ENCODE measurements at places on chromosomes 2 and 18.

- no peak for DNase-seq
Observed at GRCh38 chr18:51171625-51172259, 25.7 kb downstream of the MEX3C start.

- no peak for DNase-seq
Observed at GRCh38 chr18:36176711-36177110, 10.6 kb upstream of the MOCOS start.

GRCh38 chr2:205984381-205984780 is 101.6 kb downstream of the INO80D start:
- DNase-seq: no peak

DNA sequence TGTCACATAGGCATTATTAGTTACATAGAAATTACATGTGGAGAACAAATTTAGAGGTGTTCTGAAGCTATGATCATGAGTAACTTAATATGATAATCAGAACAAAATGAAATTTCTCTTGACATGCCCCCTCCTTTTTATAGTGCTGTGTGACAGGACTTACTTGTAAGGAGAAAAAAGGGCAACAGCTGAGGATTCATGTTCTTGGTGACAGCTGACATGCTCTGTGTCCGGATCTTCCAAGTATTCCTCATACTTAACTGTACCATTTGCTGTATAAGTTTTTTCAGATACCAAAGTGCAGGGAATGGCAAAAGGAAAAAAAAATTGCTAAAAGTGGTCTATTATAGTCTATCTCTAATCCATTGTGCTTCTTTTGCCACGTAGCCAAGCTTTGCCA is 3.5 kb upstream of the MYL1 start:
- no peak for DNase-seq

DNA sequence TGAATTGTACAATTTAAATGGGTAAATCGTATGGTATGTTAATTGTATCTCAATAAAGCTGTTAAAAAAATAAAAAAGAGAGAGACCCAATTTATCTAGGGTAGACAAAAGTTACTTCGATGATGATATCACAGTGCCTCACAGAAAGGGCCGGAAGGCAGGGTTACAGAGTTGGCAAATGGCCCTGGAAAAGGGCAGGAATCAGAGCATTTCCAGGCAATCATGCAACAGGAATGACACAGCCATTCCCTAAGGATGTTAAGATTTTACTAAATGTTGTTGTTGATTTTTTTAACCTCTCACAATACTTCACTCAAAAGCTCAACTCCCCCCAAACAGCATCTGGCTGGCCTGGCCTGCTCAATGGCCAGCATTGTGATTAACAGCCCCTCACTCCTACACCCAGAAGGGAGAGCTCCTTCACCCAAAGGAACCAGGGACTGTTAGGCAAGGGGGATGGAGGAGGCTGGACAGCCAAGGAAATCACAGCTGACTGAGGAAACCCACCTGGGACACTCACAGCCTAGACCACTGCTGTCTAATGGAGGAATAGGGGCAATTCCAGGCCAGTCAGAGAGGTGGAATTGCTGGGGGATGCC is 7.7 kb upstream of the SP100 start:
- DNase-seq: no peak

DNA sequence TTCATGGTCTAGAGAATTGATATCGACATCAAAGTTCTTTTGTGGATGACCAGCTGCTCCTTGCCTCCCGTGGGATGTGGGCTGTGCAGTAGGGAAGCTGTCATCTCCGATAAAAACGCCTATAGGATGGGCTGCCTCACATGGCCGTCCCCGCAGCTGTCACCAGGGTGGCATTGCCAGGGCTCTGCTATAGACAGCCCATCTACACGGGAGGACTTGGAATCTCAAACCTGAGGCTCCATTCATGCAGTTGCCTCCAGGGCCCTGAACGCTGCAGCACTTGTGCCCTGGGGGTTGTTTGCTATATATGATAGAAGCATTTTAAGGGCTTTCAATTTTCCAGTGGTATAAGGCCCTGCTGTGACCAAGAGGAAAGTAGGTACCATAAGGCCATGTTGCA is 183.1 kb downstream of the MYCN start:
- DNase-seq: no peak

GRCh38 chr2:54092940-54093339 is 22.5 kb upstream of the ACYP2 start:
- DNase-seq: no peak

GRCh38 chr2:128448331-128449225 is 129.9 kb upstream of the HS6ST1 start:
- no peak for DNase-seq

GRCh38 chr2:28471214-28471613 is 24.6 kb upstream of the PLB1 start:
- no peak for DNase-seq

GRCh38 chr2:20179755-20180594 is 45.0 kb downstream of the SDC1 start:
- no peak for DNase-seq

GRCh38 chr18:7072593-7072992 is 45.0 kb downstream of the LAMA1 start:
- DNase-seq: no peak

DNA sequence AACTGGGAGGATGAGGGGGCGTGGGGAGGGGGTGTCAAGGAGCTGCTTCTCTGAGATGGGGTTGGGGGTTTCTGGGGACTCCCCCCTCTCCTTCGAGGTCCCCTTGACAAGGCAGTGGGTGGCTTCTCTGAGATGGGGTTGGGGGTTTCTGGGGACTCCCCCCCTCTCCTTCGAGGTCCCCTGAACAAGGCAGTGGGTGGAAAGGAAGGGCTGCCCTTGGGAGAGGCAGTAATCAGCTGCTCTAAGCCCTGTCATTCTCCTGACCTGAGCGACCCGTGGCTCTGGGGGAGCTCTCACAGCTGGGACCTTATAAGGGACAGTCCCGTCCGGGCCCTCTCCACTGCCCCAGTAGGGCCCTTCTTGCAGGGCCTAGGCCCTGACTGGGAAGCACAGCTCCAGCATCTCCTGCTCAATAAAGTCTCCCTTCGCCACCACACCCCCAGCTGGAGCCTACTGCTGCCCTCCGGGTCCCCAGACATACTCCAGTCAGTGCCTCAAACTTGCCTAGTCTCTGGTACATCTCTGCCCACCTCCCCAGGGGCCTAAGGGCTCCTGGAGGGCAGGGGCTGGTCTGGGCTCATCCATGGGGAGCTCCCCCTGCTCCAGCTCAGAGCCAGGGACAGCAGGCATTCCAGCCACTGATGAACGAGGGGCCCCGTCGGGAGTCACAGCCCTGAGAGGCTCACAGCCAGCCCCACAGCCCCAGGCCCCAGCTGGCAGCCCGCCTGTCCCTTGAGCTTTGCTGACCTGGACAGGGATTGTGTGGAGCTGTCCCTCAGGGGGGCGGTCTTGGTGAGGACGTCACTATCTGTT is 2.8 kb downstream of the GAREM2 start:
- DNase-seq: no peak

DNA sequence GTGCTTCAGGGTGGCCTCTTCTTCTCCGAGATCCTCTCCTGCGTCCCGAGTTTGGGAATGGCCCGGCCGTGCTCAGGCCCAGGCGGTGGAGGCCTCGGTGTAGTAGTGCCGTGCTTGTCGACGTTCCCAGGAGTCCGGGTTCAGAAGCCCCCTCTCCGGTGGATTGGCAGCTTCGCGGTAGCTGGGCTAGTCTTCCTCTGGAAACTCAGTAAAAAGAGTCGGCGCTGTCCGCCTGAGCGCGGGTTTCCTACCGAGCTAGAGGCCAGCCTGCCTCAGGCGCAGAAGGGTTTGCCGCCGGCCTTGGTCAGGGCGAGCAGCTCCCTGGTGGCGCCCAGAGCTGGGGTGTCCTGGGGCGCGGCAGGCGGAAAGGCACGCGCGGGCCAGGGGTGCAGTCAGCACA is 3.2 kb downstream of the RALBP1 start:
- DNase-seq: no peak

DNA sequence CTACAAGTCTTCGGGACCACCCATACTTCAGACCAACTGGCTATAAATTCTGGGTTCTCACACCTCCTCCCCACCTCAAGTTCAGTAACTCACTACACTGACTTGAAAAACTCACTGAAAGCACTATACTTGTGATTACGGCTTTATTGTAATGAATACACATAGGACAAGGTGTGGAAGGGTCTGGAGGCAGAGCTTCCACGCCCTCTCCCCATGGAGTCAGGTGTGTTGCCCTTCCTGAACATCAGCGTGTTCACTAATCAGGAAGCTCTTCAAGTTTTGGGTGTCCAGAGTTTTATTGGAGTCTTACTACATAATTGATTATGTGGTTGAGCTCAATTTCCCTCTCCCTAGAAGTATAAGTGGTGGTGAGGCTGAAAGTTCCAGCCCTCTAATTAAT is 27.5 kb downstream of the NBEAL1 start:
- DNase-seq: no peak

- no peak for DNase-seq
Observed at GRCh38 chr2:23525137-23525765, 140.3 kb downstream of the KLHL29 start.

- DNase-seq: no peak
Observed at GRCh38 chr18:23732439-23732838, 43.2 kb downstream of the LAMA3 start.

- DNase-seq: no peak
Observed at GRCh38 chr2:180980943-180981911, 822 bp downstream of the UBE2E3 start.

GRCh38 chr2:46188041-46188716 is 109.0 kb upstream of the EPAS1 start:
- no peak for DNase-seq

DNA sequence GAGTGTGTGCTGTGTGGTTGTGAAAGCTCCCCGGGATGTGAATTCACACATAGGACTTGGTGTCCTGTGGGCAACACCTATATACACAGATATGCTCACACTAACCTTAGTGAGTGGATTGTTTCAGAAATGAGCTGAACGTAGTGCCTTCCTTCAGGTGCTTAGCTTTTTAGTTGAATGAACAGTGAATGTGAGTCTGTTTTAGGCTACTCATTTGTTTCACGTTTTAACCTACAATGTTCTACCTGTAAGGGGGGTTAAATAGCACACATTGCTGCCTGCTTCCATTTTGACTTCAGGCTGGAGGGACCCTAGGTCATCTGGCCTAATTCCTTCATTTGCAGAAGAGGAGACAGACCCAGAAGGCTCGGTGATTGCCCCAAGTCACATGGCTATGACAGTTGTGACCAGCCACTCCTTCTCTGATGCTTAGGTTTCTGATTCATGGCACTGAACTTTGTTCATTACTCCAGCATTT is 1.0 kb downstream of the PLEK start:
- DNase-seq: no peak

DNA sequence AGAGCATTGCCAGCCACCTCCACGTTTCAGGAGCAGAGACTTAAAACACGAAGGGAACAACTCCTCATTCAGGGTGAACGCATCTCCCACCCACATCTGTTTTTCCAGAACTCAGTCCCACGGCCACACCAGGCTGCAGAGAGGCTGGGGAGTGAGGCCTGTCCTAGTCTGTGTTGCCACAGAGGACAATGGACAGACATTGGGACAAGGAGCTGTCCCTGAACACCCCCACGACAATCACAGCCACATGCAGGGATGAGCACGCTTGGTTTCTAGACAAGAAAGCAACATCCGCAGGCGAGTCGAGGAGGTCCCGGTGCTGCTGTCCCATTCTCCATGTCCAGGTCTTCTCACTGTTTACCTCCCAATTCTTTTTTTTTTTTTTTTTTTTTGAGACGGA is 167.4 kb downstream of the EIPR1 start:
- no peak for DNase-seq

- no peak for DNase-seq
Observed at GRCh38 chr2:187307606-187308005, 140.4 kb downstream of the CALCRL start.

DNA sequence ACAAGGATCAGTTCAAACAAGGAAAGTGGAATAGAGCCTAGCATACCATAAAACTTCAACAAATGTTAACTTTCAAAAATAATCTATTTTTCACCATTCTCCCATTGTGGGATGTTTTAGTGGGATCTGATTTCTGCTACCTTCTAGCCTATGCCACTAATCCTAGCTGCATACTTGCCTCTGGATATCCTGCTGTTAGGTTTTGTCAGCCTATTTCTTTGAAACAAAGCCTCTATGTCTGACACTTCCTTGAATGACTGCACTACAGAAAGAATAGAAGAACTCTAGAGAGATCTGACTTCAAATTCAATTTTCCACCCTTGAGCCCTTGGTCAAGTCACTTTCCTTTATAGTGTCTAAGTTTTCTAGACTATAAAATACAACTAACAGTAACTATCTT is 291.5 kb downstream of the PTH2R start:
- no peak for DNase-seq

DNA sequence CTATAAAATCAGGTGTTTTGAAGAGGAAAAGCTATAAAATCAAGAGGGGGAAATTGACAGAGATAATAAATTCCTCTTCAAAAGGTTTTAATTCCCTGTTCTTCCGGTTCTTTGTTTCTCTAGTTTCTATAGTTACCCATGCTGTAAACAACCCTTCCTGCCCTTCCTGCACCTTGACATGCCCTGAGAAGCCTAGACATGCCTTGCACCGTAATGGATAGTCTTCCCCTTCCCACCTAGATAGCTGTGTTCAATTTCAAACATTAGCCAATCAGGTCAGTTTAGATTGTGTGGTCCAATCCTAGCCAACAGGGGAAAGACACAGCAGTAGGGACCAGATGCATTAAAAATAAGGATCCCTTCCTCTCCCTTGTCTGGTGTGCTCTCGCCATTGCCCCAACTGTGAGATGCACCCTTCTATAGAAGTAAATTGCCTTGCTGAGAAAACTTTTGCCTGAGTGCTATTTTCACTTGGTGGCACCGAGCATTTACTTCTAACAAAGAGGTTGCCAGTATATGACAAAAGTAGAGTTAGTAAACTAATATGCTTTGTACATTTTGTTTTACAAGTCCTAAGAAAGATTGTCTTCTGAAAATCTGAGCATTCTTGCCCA is 27.1 kb downstream of the SULT1C4 start:
- no peak for DNase-seq

- no peak for DNase-seq
Observed at GRCh38 chr18:42561521-42561920, 554.0 kb downstream of the RIT2 start.

DNA sequence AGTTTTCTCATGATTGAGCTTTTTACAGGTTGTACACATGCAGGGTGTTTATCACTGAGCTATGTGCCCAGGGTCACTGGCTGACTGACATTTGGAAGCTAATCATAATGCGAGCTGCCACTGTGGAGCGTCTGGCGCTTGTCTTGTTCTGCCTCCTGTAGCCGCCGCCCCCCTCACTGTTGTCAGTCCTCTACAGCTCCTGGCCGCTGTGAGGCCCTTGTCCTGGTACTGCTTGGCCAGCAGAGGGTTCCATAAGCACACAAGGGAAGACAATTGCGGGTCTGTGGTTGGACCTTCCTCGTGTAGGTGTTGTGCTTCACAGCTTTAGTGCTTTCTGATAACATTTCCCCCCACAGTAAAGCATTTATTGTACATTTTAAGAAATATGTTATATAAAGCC is 105.6 kb upstream of the LDLRAD4 start:
- DNase-seq: no peak

DNA sequence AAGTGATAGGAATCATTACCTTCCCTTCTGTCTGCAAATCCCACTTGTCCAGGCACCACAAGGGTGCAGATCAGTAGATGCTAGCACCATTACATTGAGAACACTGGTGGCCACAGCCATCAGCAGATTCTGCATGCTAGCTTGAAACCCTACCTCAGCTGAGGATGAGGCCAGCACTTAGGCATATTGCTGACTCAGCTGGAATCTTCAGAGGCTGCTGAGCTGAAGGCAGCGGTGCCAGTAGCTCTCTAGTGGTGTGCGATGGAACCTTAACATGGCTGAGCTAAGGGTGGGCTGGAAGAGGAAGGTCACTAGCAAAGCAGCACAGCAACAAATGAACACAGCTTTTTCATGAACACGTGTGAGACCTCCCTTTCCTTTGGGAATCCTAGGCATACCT is 19.0 kb upstream of the CPO start:
- DNase-seq: no peak

GRCh38 chr2:19419211-19419880 is 60.9 kb upstream of the OSR1 start:
- DNase-seq: no peak
